Thymus (tissue), 14 donors: ENCODE measurements at places on chromosomes 16 and 17.

DNA sequence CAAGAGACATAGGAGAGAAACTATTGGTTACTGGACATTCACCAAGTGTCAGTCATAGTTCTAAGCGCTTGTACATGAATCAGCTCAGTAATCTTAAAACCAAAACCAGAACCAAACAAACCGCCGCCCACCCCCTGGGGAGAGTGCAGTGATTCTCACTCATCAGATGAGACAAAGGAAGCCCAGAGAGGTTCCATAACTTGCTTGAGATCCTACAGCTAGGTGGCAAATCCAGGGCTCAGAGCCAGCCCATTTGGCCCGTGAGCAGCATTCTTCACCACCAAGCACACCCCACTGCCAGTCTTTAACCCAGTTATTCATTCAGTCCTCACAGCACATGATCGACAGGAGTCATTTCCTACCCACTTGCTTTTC lies 37.2 kb upstream of the RGS9 start:
- DNase-seq, result no peak

DNA sequence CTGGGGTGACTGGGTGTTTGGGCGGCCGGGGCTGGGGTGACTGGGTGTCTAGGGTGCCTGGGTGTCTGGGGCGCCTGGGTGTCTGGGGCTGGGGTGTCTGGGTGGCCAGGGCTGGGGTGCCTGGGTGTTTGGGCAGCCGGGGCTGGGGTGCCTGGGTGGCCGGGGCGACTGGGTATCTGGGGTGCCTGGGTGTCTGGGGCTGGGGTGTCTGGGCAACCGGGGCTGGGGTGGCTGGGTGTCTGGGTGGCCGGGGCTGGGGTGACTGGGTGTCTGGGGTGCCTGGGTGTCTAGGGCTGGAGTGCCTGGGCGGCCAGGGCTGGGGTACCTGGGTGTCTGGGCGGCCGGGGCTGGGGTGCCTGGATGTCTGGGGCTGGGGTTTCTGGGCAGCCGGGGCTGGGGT lies 13.4 kb upstream of the APRT start:
- DNase-seq, result no peak

DNA sequence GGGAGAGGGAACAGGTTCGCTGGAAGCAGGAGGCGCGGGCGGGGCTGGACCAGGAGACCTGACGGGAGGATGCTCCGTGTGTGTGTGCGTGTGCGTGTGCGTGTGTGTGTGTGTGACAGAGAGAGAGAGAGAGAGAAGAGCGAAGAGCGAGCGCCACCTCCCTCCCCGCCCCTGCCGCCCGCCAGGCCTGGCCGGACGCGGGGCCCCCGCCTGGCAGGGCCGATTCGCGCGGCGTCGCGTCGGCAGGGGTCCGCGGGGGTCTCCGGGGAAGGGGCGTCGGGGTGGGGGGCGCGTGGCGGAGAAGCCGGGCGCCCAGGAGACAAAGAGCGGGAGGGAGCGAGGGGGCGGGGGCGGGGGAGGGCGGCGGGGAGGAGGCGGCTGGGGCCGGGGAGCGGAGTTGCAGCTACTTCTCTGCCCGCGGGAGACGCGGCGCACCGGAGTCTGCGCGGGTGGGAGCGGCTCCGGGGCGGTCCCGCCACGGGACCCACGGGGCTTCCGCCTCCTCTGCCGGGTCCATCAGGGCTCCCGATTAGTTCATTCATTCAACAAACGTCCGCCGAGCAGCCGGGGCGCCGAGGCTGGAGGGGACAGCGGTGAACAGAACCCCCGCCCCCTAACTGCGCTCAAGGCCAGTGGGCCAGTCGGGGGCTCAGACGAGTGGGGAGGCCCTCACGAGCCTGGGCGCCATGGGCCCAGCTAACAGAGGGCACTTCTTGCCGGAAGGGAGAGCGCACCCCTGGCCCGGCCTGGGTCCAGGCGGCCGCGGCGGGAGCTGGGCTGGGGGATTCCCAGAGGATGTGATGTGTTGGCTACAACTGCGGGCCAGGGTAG lies at the start of gene SAMD14:
Gene SAMD14, minus strand, starts transcription at position 433 of the 831 bp plus-strand sequence. CDS start 5,201 bp downstream, outside the sequence.
- no peak for DNase-seq

GRCh38 chr16:85369741-85370528 lies 243.2 kb upstream of the GSE1 start:
- no peak for DNase-seq

- no peak for DNase-seq
Measured at GRCh38 chr16:87140211-87141200, 176.7 kb downstream of the C16orf95 start.

DNA sequence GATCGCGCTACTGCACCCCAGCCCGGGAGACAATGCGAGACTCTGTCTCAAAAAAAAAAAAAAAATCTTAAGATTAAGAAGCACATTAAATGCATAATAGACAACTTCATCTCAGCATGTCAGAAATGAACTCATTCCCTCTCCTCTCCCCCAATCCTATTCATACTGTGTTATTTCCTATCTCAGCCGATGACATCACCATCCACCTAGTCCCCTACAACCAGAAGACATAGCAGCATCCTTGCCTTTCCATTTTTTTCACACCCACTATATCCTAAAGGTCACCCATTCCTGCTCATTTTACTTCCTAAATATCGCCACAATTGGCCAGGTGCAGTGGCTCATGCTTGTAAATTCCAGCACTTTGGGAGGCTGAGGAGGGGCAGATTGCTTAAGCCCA lies 81.3 kb downstream of the RPGRIP1L start:
- no peak for DNase-seq
